ENCODE measurements at places on chromosomes 11 and 22. TPM values are rescaled to one million over a fixed set of nuclear protein-coding genes. Genes with fewer than 3 reads are reported as not detected.
A peak's percentile ranks its signal among the peaks of the same experiment; 100 is the strongest.

- no peak for DNase-seq
These were observed 8.7 kb upstream of the B4GALNT4 start for GRCh38 chr11:360326-361280.

GRCh38 chr22:27224485-27225374, 567.3 kb downstream of the MIAT start:
- DNase-seq: no peak

- no peak for DNase-seq
These were observed 58.3 kb downstream of the TMPRSS5 start for GRCh38 chr11:113647856-113648255.

DNA sequence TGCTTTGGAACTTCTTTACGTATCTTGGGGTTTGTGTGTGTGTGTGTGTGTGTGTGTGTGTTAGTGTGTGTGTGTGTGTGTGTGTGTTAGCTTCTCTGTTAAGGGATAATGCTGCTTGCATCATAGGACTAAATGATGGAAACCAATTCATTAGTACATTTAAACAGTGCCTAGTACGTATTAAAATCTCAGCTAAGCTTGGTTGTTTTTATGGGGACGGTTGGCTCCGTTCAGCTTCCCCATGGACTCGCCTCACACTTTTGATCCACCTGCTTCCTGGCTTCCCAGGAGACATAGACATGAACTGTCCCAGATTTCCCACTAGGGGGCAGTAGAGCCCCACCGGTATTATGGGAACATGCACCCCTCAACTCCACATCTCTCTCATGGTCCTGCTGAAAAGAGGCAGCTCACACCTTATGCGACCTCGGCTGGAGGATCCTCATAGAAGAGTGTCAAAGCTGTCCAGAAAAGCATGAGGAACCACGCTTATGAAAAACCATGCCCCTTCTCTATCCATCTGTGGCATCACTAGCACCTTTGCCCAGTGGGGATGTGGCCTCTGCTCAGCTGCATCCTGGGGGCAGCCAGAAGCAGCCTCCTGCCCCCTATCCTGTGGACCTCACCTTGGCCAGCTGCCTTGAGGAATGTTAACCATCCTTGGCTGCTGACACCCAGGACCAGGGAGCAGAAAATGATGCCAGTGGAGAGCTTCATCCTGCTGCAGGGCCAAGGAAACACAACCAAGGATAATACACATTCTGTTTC, 9.7 kb upstream of the SAAL1 start:
- DNase-seq: peak; percentile 70

DNA sequence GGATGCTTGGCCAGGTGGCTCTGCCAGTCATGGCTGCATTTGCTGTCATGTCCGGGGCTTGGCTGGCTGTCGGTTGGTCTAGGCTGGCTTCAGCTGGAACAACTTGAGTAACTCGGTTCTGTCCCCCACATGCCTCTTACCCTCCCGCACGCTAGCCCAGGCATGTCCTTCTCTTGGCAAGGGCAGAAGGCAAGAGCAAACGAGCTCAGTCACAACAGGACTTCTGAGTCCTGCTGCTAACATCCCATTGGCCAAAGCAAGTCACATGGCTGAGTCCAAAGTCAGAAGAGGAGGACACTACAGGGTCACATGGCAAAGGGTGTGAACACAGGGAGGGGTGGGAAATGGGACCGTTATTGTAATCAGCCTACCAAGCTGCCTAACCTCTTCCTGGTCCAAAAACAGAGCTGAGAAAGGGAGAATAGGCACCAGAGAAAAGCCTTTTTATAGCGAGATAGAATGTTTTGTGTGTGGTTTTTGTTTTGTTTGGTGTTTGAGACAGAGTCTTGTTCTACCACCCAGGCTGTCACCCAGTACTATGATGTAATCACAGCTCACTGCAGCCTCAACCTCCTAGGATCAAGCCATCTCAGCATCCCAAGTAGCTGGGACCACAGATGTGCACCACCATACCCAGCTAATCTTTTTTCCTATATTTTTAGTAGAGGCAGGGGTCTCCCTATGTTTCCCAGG, 81.9 kb downstream of the MN1 start:
- DNase-seq: no peak

The LGR4 gene
- 0.67 TPM for total RNA-seq

The MMP1 gene
- total RNA-seq: not detected

The CHRNA10 gene
- 1.0 TPM for total RNA-seq

All from activated CD4-positive, alpha-beta memory T cell treated with anti-CD3 and anti-CD28 coated beads for 36 hours (primary cell).